ENCODE measurements at places on chromosomes 13 and 19.

DNA sequence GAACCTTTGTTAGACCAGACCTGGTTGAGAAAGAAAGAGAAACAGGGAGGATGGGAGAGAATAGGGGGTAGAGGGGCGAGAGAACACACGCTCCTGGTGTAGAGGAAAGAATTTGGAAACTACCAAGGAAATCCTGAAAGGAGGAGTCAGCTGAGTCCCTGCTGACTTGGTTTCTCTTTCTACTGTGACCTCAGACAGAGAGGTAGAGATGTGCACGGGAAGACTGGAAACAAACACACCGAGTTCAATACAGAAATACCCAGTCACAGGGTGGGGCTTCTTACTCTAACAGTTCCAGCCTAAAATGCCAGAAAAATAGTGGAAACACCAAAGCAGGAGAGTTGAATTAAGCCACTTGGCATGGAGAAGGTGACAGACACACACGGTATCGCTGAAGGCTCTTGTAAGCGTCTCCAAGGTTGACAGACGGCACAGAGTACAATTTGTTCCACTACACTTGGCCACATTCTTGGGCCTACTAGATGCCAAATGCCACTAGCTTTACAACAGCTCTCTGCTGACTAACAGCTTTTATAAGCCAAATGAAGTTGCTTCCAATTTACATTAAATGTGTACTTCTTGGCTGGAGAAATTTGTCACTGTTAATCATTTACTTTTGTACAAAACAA, 28.1 kb downstream of the LATS2 start:
- DNase-seq = peak; percentile 77

- DNase-seq = peak; percentile 59
Observed at GRCh38 chr13:112444416-112445399, 68.6 kb downstream of the SPACA7 start.

DNA sequence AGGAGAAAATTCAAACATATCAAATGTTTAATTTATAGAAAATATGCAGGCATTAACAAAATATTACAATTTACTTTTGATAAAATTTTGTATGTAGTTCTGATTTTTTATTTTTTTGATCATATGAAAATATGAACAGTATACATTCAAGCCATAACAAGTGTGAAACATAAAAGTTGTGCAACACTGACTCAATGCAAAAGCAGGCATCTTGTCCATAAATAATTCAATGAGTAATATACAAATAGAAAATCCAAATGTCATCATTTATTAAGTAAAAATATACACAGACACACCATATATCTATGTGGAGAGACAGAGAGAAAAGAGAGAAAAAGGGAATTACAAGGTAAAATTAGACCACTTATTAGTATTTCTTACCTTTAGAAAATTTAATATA, 1183.9 kb downstream of the SLITRK1 start:
- no peak for DNase-seq

DNA sequence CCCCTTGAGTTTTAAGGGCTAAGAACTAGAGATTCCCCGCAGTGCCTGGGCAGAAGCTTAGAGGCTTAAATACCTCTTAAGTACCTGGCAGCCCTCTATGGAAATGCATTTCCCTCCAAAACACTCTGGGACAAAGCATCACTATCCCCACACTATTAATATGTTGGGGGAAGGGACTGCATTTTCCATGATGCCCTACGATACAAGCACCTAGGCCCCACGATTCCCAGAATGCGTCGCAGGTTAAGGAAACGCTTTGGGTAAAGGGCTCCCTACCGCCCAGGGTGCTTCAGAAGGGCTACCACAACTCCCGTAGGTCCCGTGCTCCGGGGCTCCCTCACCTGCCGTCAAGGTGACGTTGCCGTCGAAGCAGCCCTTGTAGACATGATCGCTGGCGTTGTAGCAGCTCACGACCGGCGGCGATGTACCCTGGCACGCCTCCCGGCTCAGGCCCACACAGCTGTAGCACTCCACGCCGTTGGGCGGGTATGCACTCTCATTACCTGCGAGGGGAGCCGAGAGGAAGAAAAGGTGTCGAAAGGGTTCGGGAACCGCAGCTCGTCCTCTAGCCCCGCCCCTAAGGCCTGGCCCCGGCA, 2.5 kb downstream of the LYPD3 start:
- DNase-seq = no peak

- DNase-seq = peak; percentile 28
Observed at GRCh38 chr13:43879755-43880181, at the start of gene LACC1. Gene LACC1, plus strand, starts transcription at chr13:43879904. Its CDS starts 1,082 bp downstream, at chr13:43880986.

- no peak for DNase-seq
Observed at GRCh38 chr19:15976836-15977689, 28.3 kb downstream of the OR10H4 start.

DNA sequence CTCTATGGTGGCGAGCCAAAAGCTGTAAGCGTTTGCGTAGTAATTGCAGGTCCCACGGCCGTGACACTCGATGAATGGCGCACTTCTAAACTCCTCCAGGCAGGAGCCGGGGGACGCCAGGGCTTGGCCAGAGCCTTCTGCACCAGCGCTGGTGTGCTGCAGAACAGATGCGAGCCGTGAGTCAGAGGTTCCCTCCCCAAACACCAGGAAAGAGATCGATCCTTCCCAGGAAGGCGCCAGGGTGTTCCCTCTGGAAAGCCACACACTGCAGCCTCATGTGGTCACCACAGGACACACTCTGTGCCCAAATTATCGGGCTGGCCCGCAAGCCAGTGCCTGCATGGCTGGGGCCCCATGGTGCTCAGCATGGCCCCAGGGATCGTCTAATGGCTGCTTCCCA, 154.6 kb downstream of the COL4A1 start:
- DNase-seq = no peak

GRCh38 chr19:51098365-51099046, 9.7 kb downstream of the CTU1 start:
- DNase-seq = no peak

DNA sequence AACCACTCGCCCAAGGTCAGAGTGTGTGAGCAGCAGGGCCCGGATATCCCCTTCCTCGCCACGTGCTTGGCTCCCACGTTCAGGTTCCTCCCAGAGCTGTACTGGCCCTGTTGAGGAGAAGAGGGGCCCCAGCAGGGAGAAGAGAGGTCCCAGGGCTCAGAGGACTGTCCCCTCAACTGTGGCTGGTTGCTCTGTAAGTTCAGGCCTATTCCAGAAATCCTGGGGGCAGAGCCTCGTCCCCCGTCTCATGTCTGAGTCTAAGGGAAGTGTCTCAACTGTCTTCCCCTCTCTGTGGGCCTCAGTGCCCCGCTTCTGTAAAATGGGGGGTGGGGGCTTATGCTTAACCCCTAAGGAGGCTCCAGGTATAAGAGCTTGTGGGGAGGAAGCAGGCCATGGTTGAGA, 3.9 kb downstream of the PPP5C start:
- DNase-seq = no peak

- no peak for DNase-seq
Observed at GRCh38 chr13:108322206-108322824, 52.8 kb downstream of the TNFSF13B start.

- no peak for DNase-seq
Observed at GRCh38 chr13:45156565-45157361, 36.5 kb downstream of the GTF2F2 start.

- DNase-seq = no peak
Observed at GRCh38 chr19:56383826-56384605, 9.3 kb downstream of the ZNF582 start.

DNA sequence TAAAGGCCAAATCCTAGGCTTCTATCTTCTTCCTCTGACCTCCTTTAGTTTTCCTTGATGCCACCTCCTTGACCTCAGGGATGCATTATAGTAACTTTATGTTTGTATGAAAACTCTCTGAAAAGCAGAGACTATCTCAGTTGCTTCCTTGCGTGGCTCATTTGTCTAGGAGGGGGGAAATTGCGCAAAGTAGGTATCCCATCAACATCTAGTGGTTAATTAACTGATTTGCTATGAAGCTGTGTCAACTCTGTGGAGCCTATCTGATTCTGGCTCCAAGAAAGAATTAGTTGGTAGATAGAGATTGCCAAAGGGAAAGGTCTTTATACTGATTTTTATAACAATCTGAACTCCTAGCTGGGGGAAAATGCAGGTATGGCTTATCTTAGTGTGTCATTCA, 82.1 kb upstream of the FRY start:
- no peak for DNase-seq

GRCh38 chr13:36875431-36875830, 44.6 kb downstream of the SMAD9 start:
- DNase-seq = no peak

DNA sequence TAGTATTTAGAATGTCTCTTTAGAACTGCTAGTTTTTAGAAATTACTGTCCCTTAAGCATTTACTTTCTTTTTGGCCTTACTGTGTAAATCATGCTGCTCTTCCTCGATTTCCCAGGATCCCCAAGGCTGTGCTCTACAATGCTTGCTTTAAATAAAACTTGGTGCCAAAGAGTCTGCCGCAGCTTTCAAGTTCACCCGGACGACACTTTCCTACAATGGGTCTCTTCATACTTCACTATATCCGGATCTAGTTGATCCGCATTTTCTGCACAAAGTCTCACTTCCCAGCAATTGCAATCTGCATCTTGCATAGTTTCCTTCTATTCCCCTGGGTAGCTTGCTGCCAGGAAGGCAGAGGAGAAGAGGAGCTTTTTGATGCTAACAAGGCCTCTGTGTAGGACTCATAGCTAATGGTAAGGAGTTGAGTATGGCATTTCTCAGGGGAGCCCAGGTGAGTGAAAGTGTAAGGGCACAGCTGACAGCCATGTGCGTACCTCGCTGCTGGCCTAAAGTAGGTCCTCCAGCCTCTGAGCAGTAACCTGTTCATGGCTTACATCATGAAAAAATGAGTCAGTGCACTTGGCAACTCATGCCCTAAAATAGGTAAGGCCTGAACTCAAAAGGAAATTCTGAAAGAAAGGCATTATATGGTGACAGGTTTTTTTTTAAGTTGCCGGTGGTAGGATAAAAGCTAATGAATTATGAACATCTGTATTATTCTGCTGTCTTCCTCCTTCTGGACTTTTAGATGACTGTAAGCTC, 101.6 kb downstream of the ENOX1 start:
- no peak for DNase-seq

GRCh38 chr13:89393758-89394304, 1722.7 kb downstream of the SLITRK5 start:
- no peak for DNase-seq

GRCh38 chr13:101514695-101515275, 62.3 kb downstream of the ITGBL1 start:
- no peak for DNase-seq

GRCh38 chr13:94851576-94851975, 139.2 kb upstream of the SOX21 start:
- DNase-seq = no peak

- DNase-seq = no peak
Observed at GRCh38 chr13:98846521-98846920, 94.0 kb upstream of the SLC15A1 start.

DNA sequence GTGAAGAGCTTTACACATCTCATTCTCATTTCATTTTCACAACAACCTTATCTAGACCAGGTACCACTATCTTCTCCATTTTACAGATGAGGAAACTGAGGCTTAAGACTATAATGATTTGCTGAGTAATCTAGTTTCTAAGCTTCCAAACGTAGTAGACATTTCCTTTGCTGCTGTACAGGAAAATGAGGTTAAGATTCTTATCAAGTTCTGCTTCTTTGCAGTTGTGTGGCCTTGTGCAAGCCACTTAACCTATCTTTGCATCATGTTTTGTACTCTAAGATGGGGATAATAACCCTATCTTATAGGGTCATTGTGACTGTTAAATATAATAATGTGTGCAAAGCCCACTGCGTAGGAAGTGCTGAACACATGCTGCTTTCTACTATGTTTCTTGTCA, 307.9 kb downstream of the HS6ST3 start:
- no peak for DNase-seq

GRCh38 chr19:10353793-10354391, 14.5 kb upstream of the ICAM3 start:
- DNase-seq = no peak

DNA sequence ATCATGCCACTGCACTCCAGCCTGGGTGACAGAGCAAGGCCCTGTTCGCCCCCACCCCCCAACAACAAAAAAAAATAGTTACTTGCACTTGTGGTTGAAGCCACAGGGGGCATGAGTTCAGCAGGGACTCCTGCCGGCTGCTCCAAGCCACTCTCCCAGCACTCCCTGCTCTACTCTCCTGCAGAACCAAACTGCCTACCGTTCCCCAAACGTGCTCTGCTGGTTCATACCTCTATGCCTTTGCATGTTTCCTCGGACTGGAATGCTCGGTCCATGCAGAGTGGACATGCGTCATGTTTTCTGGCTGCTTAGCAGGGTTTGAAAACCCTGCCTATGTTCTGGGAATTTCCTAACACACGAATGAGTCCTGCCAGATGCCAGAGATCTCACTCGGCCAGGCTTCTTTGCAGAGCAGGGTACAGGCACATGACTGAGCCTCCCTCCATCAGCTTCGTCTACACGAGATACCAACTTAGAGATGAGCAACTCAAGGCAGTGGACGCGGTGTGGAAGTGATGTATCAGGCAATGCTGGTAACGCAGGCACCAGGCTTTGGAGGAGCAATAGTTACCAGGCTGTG, 8.5 kb upstream of the SLC25A15 start:
- DNase-seq = no peak

- DNase-seq = no peak
Observed at GRCh38 chr13:47039106-47039505, 142.3 kb upstream of the HTR2A start.

- DNase-seq = no peak
Observed at GRCh38 chr13:97809576-97809975, 143.9 kb upstream of the IPO5 start.

DNA sequence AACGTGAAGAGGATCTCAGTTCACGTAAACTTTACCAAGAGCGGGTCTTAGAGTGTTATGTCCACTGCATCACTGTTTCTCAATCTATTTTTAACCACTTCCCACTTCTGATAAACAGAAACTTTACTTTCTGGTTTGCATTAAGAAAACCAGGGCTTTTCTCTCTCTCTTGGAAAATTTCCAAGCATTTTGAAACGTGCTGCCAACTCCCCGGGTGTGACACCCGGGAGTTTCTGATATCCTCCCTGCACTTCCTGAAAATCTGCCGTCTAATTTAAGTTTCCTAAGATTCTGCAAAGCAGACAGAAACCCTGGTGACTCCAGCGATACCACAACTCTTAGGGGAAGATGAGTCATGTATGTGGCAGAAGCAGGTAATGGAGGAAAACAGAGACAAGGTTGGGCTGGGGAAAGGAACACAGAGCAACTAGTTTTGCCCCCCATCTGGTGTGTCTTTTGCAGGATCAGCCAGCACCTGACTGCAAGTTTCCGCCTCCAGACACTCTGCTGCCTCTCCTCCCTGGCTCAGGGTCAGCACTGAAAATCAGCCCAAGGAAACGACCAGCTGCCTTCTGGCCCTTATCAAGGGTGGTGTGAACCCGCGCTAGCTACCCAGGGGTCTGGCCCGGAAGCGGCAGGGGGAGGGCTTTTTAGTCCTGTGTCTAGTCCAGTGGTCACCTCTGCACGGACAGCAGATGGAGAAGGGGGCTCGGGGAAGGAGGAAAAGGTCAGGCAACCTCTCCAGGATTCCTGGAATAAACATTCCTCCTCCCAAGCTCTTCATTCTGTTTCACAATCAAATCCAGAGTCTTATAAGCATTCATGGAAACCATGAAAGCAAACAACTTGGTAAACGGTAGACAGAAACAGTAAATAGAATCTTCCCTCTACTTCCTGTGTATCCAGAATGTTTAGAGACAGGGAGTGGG, 11.3 kb upstream of the FFAR2 start:
- DNase-seq = peak; percentile 24
